ENCODE measurements at places on chromosomes 7 and 10.

GRCh38 chr10:96327462-96327861 is 23.2 kb downstream of the DNTT start:
- no peak for DNase-seq

- no peak for DNase-seq
Observed at GRCh38 chr7:89027781-89028180, 232.2 kb upstream of the TEX47 start.

DNA sequence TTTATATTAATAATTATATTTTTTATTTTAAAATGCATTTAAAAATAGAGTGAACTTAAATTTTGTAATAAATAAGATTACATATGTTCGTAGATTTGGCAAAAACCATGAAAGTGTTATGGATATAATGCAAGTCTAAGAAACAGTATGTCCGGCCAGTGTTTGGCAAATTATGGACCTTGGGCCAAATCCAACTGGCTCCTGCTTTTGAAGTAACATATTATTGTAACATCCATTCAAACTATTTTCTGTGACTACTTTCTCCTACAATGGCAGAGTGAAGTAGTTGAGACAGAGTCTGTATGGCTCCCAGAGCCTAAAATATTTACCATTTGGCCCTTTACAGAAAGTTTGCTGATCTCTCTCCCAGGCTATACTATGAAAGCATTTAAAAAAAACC is 38.9 kb downstream of the TMEM229A start:
- no peak for DNase-seq

DNA sequence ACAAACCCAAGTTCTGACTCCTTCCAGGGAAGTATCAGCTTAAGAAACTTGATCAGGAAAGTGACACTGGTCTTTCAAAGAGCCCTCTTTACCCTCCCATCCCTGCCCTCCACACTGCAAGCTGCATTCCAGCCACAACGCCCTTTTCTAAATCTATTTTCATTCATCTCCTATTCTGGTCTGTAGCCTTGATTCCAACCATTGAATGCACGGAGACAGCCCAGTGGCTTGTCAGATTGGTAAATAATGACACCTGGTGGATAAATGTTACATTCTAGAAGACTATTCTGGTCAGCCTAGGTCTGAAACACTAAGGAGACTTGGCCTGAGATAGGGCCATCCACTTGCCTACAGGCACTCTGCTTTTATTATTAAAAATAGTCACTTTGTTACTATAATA is 20.9 kb downstream of the MORN4 start:
- peak; percentile 53 for DNase-seq

DNA sequence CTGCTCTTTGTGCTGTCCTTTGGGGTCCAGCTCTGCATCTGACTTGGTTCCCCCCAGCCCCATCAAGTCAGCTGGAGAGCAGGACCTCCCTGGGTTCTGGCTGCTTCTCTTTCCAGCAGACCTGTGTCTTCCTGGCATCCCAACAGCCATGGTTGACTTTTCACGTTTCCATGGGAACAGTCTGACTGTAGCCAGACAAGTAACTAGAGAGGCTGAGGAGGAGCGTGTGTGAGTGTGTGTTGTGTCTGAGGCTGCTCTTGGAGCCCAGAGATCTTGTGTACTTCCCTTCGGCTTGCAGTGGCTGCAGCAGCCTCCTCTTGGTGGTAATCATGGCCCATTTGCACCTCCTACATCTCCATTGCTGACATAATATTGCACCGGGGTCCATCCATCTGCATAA is 332.0 kb downstream of the RPS24 start:
- no peak for DNase-seq

GRCh38 chr7:129553899-129554461 is 51.6 kb downstream of the SMKR1 start:
- no peak for DNase-seq

DNA sequence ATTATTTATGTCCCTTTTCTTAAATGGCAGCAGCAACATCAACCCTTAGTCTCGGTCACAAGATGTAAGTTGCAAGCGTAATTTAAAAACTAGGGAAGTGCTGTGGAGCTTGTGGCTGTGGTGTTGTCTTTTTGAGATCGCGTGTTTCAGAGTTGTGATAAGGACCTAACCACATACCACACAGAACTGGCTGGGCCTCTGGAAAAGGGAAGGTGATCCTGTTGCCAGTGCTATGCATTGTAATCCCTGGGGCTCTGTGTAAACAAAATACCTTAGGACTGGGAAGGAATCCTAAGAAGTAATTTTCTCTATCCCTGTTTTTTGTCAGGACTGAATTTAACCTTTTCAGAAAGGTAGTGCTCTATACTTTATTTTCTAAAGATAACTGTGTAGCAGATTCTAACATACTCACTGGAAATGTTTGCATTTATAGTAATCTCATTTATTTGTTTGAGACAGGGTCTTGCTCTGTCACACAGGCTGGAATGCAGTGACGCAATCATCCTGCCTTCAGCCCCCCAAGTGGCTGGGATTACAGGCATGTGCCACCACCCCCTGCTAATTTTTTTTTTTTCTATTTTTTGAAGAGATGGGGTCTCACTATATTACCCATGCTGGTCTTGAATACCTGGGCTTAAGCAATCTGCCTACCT is 60.4 kb downstream of the INPP5F start:
- DNase-seq, result no peak
